Activated naive CD4-positive, alpha-beta T cell (primary cell): ENCODE measurements at places on chromosomes 3 and 15.

DNA sequence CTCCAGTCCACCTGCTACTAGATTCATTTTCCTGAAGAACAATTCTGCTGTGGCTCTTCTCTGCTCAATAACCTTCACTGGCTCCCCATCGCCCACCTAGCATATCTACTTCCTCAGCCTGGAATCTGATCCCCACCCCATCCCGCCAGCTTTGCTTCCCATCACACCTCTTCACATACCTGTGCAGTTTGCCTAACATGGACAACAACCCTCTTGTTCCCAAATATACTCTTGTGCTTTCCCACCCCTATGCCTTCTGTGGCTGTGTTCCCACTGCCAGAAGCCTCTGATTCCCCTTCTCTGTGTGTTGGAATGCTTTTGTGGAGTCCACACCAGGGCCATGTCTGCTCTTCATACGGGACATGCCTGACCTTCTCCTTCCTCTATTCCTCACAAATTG lies 29.5 kb downstream of the CMTM7 start:
- DNase-seq, result no peak

DNA sequence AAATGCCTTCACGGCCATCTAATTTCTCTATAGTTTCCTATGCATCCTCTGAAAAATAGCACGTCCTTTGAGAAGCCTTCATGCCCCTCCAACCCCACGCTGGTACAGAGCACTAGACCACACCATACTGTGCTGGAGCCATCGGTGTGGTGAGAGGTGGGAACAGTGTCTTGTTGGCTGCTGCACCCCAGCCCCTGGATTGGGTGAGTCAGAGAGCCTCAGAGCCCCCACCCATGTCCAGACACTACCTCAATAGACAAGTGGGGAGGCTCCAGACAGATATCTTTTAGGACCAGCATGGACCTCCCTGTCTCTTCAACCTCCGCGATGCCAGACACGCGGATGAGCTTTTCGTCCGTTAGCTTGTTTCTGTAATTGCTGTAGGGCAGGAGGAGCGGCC lies 12.1 kb upstream of the TGM5 start:
- no peak for DNase-seq

- no peak for DNase-seq
These were observed 7.6 kb downstream of the ZNF639 start for GRCh38 chr3:179330438-179330837.

DNA sequence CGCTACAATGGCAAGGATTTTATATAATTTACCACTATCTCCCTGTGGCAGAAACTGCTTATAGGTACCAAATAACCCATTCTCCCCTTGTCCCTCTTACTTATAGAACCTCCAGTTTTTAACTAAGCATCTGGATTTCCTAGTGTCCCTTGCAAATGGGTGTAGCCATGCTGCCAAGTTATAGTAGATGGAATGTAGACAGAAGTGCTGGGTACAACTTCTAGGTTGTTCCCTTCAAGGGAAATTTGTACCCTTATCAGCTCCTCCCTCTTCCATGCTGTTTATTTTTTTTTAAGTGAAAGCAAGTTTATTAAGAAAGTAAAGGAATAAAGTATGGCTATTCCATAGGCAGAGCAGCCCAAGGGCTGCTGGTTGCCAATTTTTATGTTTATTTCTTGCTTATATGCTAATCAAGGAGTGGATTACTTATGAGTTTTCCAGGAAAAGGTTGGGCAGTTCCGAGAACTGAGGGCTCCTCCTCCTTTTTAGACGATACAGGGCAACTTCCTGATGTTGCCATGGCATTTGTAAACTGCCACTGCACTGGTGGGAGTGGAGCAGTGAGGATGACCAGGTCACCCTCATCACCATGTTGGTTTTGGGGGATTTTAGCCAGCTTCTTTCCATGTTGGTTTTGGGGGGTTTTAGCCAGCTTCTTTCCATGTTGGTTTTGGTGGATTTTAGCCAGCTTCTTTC lies 40.1 kb upstream of the TM4SF19 start:
- no peak for DNase-seq

DNA sequence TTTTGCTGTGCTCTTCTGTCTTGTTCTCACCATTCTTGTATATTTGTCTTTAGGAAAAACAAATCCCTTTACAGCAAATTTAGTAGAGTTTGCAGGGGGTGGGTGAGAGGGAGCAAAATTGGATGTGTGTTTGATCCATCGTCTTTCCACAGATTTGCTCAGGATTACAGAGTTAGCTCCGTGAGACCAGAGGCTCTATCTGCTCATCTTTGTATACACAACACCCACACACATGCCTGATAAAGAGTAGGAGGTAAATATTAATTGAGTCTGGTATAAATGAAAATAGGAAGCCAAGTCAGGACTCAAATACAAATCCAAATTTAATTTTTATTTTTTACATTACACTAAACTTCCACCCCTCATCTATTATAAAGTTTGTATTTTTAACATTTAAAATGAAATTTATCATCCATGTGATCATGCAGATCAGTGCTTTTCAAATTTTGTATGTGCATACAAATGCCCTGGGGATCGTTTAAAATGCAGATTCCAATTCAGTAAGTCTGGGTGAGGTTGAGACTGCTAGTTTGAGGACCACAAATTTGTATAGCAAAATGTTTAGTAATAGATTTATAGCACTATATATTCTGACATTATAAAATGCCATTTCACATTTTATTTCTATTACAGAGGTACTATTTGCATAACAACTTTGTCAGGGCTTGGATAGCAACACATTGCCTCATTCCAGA lies 326.7 kb downstream of the LSAMP start:
- DNase-seq, result no peak

DNA sequence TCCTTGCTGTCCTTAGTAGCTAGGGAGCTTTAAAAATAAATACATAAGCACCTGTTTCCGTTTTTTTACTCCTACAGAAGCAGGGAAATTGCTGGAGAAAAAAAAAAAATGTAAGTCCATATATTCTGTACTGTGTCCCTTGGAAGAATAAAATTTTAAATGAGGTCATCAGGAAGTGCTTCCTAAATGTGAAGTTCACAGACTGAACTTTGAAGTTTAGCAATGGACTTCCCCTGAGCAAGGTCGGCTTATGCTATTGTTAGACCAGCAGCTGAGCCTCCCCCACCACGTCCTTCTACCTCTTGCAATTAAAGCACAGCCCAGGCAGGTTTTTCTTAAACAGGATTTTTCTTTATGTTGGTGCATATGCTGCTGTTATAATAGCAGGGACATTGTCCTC lies 26.3 kb downstream of the LIPC start:
- DNase-seq, result no peak

DNA sequence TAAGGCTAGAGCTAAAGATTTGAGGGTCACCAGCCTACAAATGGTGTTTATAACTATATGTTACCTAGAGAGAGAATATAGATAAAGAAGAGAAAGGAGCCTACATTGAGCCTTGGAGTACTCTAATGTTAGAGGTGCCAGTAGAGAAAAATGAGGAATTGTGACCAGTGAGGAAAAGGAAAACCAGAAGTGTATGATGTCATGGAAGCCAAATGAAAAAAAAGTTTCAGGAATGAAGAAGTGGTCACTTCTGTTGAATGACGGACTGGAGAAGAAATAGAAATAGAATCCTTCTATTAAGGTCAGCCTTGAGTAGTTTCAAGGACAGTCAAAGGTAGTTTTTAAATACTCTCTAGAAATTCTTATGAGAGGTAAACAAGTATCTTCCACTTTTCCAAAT lies 51.2 kb upstream of the MLF1 start:
- no peak for DNase-seq

- no peak for DNase-seq
These were observed 20.3 kb upstream of the NRROS start for GRCh38 chr3:196619223-196619622.

DNA sequence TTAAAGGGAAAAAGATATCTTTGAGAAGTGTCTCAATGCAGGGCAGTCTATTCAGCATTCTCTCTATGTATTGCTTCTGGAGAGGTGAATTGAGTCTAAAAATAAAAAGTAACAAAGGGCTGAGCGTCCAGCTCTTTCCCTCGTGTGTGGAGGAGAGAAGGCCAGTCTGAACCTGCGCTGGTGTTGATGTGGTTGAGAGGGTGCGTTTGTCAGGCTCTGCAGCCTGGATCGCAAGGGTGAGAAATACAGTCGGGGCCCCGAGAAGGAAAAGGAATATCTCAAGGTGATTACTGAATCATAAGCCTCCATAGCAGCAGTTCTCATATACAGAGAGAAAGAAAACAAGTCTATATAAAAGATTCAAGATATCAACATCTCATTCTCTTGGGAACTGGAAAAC lies 494.1 kb upstream of the MDFIC2 start:
- DNase-seq, result no peak

DNA sequence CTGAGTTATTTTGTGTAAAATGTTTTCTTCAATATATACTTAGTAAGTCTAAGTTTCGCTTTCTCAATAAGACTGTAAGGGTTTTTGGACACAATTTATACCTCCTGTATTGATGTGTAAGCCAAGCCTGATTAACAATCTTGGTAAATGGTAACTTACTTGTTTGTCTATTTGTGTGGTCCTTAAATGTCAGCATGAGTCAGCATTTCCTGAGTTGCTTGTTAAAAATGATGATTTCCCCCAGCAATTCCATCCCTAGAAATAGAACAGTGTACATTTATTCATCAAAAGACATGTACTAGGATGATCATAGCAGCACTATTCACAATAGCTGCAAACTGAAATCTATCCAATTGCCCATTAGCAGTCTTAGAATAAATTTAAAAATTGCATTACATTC lies 53.4 kb upstream of the LRIG1 start:
- DNase-seq, result no peak

- no peak for DNase-seq
These were observed 28.9 kb downstream of the ITGB5 start for GRCh38 chr3:124858275-124858674.

GRCh38 chr15:90412356-90413194 lies 24.5 kb downstream of the IQGAP1 start:
- DNase-seq, result no peak

- no peak for DNase-seq
These were observed 35.6 kb upstream of the CHRNB4 start for GRCh38 chr15:78676424-78677110.

- no peak for DNase-seq
These were observed 40.3 kb downstream of the CHST14 start for GRCh38 chr15:40511093-40511471.

GRCh38 chr3:71241981-71242560 lies 341.5 kb downstream of the FOXP1 start:
- no peak for DNase-seq

- DNase-seq, result no peak
These were observed 502.5 kb upstream of the NAALADL2 start for GRCh38 chr3:174356596-174356995.

DNA sequence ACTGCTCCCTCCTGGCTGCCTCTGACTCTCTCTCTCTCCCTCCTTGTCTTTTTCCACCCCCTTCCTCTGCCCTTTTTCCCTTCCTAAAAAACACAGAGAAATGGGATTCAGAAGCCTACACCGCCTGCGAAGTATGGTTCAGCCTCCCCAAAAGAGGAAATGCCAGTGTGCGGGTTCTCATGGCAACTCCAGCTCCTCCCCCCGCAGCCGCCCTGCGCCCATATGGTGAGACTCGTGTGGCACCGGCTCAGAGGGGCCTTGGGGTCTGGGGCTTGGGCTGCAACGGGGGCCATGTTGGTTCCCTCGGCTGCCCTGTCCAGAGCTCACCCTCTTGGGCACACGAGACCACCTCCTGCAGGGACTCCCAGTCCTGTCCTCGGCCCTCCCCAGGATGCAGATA lies 23.6 kb upstream of the LINGO1 start:
- DNase-seq, result no peak

GRCh38 chr15:37490707-37491106 lies 390.4 kb upstream of the MEIS2 start:
- DNase-seq, result no peak

GRCh38 chr15:70186152-70186551 lies 88.4 kb upstream of the TLE3 start:
- no peak for DNase-seq

DNA sequence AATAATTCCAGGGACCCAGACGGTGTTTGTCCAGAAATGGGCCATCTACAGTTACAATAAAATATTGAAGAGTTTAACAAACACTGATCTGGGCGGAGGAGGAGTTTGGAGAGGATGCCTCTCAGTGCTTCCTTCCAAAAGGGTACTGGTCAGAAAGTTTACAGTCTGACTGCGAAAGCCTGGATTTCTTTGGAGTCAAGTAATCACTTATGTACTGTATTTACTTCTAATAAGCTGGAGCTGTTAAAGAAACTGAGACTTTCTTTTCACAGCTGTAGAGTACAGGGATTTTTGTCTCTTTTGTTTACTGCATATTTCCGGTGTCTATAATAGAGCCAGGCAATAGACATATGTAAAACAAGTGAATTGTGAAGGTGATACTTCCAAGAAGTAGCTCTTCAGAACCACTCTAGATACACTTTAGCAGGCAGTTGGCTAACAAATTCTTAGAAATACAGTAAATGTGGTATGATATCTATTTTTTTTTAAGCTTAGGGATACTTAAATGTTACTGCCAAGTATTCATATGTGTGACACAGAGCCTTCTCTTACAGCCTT lies 22.1 kb upstream of the NEO1 start:
- DNase-seq, result no peak

GRCh38 chr15:39919411-39919747 lies 687 bp downstream of the GPR176 start:
- DNase-seq, result no peak

DNA sequence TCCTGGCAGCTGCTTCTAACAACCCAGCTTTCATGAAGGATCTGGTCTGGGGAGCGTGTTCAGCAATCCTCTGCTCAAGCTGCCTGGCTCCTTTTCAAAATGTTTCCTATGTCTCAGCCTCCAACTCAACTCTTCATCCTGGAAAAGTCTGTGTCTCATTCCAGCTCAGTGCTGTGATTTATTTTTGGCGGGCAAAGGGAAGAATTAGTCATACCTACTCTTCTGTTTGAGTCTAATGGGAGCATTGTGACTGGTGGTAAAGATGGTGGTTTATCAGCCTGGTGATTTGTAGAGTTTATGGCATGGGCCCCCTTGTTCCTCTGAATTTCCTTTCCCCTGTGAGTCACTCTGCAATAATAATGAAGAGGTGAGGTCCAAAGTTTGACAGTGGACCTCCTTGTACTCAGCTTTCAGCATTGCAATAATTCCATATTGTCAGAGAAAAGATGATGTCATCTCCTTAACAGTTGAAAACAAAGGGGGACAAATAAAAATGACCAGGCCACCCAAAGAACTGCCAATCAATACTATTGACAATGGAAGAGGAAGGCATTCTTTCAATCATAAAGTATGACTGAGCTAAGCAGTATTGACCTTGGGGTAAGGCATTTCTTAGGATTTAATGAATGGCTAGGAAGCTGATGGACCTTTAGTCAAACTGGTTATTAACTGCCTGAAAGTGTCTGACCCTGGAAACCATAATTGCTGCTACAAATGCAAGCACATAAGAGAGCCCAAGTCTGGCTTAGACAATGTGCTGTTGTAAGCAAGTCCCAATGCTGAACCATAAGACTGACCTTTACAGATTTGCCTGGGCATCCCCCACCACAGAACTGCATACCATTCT lies 204.7 kb upstream of the MCTP2 start:
- DNase-seq, result no peak
